ENCODE measurements at places on chromosomes 2 and 18.

- no peak for DNase-seq
These were observed 91.5 kb downstream of the DYM start for GRCh38 chr18:49368876-49369440.

DNA sequence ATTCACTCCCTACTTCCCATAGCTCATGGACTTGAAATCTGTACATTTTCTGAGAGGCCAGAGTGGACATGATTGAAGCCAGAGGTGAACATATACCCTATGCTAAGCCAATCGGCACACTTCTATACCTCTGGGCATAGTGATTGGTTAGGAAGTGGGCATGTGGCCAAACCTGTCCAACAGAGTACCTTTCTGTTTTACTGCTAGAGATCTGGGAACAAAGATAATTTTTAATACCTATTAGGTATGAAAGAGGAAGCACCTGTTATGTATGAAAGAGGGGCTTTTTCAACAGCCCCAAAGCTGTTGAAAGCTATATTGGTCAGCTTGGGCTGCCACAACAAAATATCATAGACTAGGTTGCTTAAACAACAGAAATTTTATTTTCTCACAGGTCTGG lies 27.7 kb downstream of the METTL8 start:
- DNase-seq: no peak

- no peak for DNase-seq
These were observed 587.7 kb downstream of the CPS1 start for GRCh38 chr2:211144078-211144477.

DNA sequence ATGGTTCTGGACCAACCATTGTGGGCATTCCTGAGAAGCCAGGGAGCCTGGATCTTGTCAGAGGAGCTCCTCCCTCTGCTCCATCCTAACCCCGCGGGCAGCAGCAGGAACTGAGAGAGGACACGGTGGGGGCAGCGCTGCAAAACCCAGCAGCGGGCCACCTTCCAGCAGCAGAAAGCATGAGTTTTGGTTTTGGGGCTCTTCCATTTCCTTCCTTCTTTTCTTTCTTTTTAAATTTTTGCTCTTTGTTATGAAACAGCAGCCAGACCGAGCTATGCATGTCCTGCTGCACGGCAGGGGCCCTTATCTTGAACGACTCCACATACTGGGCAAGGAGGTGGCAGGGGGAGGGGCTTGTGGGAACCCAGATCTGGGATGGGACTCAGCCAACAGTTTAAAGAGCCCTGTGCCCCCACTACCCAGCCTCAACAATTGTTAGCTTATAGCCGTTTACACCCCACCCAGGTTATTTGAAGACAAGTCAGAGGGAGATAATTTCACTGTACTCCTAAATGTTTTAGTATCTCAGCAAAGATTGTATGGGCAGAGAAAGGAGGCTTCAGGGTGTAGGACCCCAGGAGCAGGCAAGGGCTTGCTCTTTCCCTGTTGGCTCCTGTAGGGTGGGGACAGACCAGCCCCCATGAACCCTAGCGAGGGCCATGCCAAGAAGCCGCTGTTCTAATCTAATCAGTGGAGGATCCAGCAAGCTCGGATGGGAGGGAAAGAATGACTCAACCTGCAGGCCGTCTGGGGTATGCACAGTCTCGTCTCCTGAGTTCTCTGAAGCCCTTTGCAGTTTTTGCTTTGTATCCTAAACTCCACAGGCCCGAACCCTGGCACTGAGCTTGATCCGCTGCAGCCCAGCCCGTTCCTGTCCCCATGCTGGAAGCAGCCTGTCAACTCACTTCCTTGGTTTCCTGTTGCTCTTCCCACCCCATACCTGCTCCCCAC lies 75.3 kb downstream of the LRRFIP1 start:
- no peak for DNase-seq

GRCh38 chr2:156476850-156477206 lies 40.6 kb downstream of the GPD2 start:
- DNase-seq: peak; percentile 32

DNA sequence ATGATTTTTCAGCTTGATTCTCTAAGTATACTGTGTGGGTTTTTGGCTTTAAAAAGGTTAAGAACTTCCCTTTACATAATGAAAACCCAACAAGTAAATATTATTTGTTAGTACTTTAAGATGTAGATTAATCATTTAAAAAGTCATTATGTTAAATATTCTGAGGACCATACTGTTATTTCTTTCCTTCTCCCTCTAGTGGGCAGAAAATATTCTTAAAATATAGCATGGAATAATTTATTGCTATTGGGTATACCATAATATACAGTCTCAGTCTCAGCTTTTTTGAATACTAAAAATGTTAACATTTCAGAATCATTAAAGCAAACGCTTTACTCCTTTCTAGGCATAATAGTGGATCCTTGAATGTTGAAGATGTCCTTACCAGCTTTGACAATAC lies 28.1 kb downstream of the CAMKMT start:
- no peak for DNase-seq

DNA sequence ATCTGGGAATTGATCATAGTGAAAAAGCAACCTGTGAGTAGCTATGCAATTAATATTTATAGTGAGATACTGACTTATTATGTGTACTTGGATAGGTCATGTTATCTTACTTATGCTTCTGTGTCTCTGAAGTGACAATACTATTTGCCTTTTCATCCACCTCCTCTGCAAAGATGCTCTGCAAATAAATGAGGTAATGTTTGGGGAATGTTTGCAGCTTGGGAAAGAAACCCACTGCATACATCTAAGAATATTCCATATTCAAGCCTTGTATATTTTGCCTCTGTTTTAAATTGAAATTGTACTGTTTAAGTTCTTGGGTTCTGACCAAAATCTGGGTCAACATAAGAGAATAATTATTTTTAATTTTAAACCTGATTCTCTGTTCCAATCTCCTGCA lies 217.4 kb upstream of the DTNA start:
- DNase-seq: no peak

GRCh38 chr2:160541745-160542144 lies 48.1 kb upstream of the RBMS1 start:
- DNase-seq: no peak

DNA sequence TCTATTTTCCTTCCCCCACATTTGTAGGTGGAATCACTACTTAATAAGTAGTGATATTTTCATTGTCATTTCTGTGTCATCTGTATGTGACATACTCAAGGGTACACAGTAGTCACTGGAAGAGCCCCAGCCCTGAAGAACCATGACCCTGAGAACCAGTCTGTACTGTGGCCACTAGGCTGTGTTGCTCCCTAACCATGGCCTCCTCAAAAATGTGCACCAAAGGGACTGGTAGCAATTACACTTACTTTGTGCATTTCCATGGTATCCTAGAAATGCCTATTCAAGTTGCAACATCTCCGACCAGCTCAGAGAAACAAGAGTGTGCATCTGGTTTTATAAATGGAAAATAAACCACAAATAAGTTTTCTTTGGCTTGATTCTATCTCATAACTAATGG lies 155.1 kb downstream of the DOCK10 start:
- DNase-seq: no peak

GRCh38 chr2:12313445-12314126 lies 403.1 kb upstream of the TRIB2 start:
- no peak for DNase-seq

DNA sequence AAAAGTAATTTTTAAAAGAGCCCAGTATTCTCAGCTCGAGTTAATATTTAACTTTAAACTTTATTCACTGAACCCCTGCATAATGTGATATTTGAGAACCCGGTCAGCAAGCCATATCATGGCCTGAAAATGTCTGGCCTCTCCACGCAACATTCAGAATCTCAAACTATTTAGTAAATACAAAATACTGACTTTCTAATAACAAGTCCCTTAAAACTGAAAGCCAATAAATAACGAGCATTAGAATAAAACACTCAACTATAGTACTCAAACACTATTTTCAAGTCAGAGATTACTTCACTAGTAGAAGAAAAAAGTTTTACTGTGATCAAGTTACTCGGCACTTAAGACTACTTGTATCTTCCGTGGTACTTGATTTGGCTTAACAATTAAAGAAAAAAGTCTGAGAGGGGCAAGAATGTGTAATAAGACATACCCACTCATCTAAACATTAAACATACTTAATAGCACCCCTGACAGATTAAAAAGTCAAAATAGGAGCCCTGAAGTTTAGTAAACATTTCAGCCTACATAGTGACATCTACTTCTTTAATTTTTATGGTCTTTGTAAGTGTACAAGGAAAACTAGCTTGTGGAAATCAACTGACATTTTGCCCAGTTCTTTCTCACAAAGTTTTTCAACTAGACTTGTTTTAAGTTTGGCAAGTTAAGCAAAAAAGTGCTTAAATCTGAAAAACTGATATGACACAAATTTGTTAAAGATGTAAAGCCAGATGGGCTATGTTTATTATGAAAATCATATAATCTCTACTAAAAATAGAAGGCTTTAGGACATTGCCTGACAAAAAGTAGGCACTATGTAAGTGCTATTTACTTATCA lies 38.2 kb downstream of the RTN4 start:
- no peak for DNase-seq

- no peak for DNase-seq
These were observed 75.3 kb downstream of the HRH4 start for GRCh38 chr18:24535527-24536295.

GRCh38 chr18:31998880-31999412 lies 19.7 kb upstream of the RNF125 start:
- DNase-seq: no peak

GRCh38 chr18:40307627-40308026 lies 1647.4 kb upstream of the PIK3C3 start:
- DNase-seq: no peak

DNA sequence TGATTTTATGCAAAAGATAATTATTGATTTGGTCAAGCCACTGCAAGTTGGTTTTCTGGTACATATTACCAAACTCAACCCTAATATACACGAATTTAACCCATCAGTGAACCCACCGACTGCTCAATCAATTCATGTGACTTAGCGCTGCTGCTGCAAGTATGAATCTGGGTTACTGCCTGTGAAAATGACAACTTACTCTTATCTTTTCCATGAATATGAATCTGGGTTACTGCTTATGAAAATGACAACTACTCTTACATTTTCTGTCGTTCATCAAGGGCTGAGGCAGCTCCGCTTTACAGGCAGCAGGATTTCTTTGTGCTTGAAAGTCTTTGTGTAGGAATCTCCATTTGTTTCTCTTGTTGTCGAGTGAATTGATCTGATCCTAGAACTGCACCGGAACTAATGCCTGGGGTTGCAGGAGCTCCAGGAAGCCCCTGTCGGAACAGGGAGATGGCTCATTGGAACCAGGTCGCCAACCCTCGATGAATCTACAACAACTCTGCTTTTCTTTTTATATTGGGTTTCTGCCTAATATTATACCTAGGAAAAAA lies 22.1 kb upstream of the ALKAL2 start:
- DNase-seq: no peak

- DNase-seq: no peak
These were observed 836.0 kb upstream of the CDH2 start for GRCh38 chr18:29012883-29013465.

DNA sequence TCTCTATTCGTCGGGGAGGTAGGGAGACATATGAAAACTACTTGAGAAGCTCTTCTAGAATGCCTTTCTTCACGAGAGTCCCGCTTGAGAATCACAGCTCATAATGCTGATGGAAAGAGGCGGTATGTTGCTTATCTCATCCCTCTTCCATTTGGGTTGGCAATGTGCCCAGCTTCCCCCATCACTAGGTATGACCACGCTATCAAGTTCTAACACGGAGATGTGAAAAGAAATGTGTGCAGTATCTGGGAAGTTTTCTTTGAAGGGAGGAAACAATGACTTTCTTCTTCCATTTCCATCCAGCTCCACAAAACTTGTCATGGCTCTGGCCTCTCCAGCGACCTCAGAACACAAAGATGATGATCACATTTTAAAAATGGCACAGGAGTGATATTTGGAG lies 742.4 kb downstream of the DCDC2C start:
- no peak for DNase-seq

DNA sequence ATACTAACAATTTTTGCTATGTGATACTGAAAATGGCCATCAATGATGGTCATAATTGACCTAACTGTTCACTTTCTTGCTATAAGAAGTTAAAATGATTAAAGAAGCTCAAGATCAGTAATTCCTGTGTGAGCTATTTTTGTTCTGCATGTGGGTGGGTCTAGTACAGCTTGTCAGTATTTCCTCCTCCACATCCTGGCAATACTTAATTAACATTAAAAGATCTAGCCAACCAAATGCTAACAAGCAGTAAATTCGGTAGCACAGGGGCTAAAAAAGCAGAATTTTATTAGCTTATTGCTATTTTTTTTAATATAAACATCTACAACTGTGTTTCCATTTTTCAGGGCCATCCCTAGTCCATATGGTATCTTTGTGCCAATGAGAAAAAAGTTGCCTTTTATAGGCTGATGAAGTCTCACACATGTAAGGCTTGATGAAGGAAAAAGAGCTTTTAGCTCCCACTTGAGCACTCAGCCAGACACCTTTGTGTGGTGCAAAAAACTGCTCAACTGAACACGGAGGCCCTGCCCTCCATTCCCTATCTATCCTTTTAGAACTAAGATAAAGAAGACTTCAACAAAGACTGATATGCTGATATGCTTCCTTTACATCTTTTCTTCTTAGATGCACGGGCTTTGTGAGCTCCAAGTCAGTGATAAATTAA lies 4.9 kb upstream of the PNO1 start:
- DNase-seq: no peak

DNA sequence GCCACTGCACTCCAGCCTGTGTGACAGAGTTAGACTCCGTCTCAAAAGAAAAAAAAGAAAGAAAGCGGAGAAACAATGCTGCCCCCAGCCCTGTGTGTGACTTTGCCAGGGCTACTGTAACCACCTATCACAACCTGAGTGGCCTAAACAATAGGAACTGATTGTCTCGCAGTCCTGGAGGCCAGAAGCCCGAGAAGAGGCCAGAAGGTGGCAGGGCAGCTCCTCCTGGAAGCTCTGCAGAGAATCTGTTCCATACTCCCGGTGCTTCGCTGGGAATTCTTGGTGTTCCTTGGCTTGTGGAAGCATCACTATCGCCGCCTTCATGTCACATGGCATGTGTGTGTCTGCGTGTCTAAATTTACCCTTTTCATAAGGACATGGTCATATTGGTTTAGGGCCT lies 14.4 kb upstream of the RAB17 start:
- DNase-seq: no peak

DNA sequence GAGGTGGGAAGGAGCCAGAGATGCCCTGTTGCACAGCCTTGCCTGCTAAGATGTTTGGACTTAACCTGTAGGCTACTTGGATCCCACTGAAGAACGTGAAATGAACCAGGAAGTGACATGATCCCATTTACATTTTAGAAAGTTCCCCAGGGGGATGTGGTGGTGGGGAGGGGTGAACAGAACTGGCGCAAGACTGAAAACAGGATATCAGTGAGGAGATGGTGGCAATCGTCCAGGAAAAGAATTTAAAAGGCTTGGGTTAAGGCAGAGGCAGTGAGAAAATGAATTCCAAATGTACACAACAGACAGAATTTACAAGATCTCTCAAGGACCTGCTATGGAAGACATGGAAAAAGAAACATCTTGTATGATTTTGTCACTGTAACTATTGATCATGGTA lies 42.3 kb downstream of the SULT1C2 start:
- DNase-seq: no peak

GRCh38 chr18:33755931-33756560 lies 178.0 kb downstream of the ASXL3 start:
- no peak for DNase-seq

DNA sequence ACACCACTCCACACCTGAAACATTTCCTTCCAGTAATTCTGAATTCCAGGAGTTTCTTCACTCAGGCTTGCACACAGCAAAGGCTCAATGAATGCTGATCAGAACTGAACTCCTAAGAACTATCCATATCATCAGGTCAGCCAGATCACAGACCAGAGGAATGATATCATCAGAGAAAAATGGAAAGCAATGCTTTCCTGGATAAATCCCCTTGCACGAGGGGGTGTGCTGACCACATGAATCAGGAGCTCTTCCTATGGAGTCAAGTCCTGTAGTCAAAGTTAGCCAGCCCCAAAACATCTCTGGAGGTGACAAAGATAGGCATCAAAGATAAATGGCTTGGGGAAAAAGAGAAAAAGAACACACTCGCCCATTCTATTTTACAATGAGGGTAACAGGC lies 83.8 kb upstream of the ACVR2A start:
- no peak for DNase-seq
